HepG2 (cell line): ENCODE measurements at places on chromosomes 6 and 20. TPM values are rescaled to one million over a fixed set of nuclear protein-coding genes. Genes with fewer than 3 reads are reported as not detected.
A peak's percentile ranks its signal among the peaks of the same experiment; 100 is the strongest.

Gene TPBG
- 0.39 and 0.75 TPM in 2 replicates for total RNA-seq

GRCh38 chr20:48682529-48683363, 145.1 kb downstream of the PREX1 start:
- DNase-seq, result peak; percentile 60

- DNase-seq, result no peak
Measured at GRCh38 chr6:141451181-141451510, 681.6 kb upstream of the GJE1 start.

Gene TNXB
- total RNA-seq, result 0.74 and 1.6 TPM in 2 replicates

Gene MYCT1
- not detected in 2 replicates for total RNA-seq

GRCh38 chr6:125753218-125753936, 3.9 kb downstream of the HEY2 start:
- DNase-seq, result peak; percentile 33

GRCh38 chr6:151440930-151441329, 11.0 kb downstream of the RMND1 start:
- no peak for DNase-seq

Gene DEFB124
- total RNA-seq, result not detected in 2 replicates

- DNase-seq, result no peak
Measured at GRCh38 chr20:12090920-12091319, 173.2 kb downstream of the BTBD3 start.

GRCh38 chr20:41734506-41734945, 116.3 kb upstream of the CHD6 start:
- peak; percentile 75 for DNase-seq

Gene TRIM39
- 13.8 and 14.6 TPM in 2 replicates for total RNA-seq

- DNase-seq, result no peak
Measured at GRCh38 chr6:106187424-106187982, 101.4 kb downstream of the PRDM1 start.

- DNase-seq, result no peak
Measured at GRCh38 chr6:142685852-142686506, 259.0 kb downstream of the HIVEP2 start.

Gene VGLL2
- not detected in 2 replicates for total RNA-seq

GRCh38 chr20:62874964-62875344, 13.3 kb upstream of the TCFL5 start:
- no peak for DNase-seq

Gene C20orf141
- total RNA-seq, result not detected in 2 replicates

Gene LEMD2
- 17.9 and 45.2 TPM in 2 replicates for total RNA-seq

Gene MRPS18A
- total RNA-seq, result 89.1 and 100 TPM in 2 replicates

Gene TFAP2C
- total RNA-seq, result not detected in 2 replicates

DNA sequence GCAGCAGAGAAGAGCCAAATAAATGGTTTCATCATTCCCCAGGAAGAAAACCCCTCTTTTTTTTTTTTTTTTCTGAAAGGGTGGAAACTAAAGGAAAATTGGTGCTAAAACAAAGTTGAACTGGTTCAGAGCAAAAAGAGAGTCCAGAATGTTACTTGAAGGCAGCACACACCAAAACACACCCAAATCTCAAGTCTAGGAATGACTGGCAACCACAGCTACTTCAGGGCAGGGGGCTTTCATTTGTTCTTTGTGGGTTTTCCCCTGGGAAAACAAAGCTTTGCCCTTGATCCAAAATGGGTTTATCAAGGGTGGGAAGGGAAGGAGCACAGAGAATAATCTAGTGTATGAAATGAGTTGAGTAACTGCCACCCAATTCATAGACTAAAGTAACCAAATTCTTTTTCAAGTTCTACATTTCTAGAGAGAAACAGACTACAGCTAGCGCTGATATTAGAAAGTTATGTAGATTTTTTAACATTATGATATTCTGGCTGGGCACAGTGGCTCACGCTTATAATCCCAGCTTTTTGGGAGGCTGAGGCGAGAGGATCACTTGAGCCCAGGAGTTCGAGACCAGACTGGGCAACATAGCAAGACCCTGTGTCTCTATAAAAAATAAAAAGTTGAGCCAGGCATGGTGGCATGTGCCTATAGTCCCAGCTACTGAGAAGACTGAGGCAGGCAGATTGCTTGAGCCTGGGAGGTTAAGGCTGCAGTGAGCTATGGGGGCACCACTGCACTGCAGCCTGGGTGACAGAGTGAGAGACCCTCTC, 119.8 kb downstream of the NFATC2 start:
- DNase-seq, result no peak

GRCh38 chr6:105781248-105781647, 304.9 kb upstream of the PRDM1 start:
- no peak for DNase-seq

DNA sequence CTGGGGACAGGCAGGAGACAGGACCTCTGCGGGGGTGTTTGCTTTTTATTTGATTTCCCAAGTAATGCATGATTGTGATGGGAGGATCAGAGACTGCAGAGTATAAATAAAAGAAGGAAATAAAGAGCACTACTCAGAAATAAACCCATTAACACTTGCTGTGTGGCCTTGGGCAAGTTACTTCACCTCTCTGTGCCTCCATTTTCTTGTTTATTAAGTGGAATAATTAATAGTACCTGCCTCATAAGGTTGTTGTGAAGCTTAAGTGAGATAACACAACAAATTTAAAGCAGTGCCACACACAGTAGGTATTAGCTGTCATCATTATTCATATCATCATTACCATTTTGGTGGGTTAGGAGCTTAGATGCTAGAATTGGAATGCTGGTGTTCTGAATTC, 8.1 kb downstream of the CEBPB start:
- DNase-seq, result no peak

Gene HLA-DMA
- 0.71 and 1.3 TPM in 2 replicates for total RNA-seq

DNA sequence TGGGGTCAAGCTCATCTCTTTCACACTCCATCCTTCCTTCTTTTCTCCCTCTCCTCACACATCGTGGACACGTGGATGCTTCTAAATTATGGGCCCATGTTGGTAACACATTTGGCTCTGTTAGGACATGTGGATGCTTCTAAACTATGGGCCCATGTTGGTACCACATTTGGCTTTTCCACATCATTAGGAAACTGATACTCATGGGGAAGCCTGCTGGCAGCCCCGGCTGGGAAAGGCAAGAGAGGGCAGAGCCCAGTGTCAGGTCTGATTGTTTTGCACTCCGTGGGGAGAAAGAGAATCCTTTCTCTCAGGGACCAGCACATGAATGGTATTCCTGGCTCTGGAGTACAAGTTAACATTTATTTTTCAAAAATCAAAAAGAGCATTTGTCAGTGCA, 4.0 kb upstream of the CST1 start:
- DNase-seq, result no peak

Gene FRK
- 2.9 and 4.5 TPM in 2 replicates for total RNA-seq

Gene GRIK2
- total RNA-seq, result not detected in 2 replicates

- DNase-seq, result no peak
Measured at GRCh38 chr6:135651964-135652755, 154.6 kb upstream of the AHI1 start.

Gene SIM1
- total RNA-seq, result not detected in 2 replicates

DNA sequence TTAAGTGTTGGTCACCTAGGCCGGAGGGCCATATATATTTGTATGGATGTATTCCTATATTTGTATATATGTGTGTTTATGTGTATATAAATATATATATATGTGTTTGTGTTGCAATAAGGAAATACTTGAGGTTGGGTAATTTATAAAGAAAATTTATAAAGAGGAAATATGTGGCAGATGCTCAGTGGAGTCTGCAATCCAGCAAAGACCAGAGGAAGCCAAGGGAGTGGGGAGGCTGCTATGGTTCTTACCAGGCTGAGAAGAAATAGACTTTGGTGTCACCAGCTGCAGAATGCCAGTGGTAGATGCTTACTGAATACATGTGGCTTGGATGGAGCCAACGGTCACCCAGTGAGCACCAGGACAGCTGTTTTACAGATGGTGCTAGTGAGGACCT, 97.4 kb upstream of the ELOVL5 start:
- DNase-seq, result no peak

Gene CRISP2
- not detected in 2 replicates for total RNA-seq

Gene OPRM1
- not detected in 2 replicates for total RNA-seq

Gene IER3
- 28.7 and 51.1 TPM in 2 replicates for total RNA-seq

GRCh38 chr6:30396833-30397479, 52.0 kb downstream of the RPP21 start:
- DNase-seq, result peak; percentile 58

Gene PXMP4
- total RNA-seq, result not detected in 2 replicates

DNA sequence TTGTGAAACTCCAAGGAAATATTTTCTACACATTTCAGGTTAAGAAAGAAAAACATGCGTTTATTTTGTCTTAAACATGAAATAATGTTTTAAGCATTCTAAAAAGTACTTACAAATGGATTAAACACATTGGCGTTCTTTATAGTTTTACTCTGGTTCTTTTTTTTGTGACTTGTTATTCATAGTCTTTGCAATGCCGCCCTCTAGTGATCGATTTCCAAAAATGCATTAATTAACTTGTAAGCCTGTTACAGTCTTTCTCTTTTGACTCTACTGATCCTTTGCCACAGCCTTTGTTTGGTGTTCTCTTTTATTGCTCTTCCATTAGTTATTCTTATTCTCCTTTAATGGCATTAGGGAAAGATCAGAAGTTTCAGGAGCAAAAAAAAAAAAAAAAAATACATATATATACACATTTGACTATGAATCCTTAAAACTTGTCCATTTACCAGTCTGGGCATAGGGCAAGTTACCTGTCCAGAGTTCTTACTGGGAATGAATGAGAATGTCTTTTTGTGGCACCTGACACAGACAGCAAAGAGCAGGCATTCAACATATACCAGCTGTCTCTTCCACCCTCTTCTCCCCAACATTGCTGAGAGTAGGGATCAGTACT, 59.9 kb downstream of the MACROD2 start:
- DNase-seq, result peak; percentile 77

Gene TSBP1
- not detected in 2 replicates for total RNA-seq

Gene LY6G5C
- 0.33 TPM in 1 of 2 replicates, not detected in the other for total RNA-seq

- no peak for DNase-seq
Measured at GRCh38 chr6:2818593-2818992, 23.1 kb downstream of the SERPINB1 start.

Gene E2F3
- 12.7 and 14.2 TPM in 2 replicates for total RNA-seq

DNA sequence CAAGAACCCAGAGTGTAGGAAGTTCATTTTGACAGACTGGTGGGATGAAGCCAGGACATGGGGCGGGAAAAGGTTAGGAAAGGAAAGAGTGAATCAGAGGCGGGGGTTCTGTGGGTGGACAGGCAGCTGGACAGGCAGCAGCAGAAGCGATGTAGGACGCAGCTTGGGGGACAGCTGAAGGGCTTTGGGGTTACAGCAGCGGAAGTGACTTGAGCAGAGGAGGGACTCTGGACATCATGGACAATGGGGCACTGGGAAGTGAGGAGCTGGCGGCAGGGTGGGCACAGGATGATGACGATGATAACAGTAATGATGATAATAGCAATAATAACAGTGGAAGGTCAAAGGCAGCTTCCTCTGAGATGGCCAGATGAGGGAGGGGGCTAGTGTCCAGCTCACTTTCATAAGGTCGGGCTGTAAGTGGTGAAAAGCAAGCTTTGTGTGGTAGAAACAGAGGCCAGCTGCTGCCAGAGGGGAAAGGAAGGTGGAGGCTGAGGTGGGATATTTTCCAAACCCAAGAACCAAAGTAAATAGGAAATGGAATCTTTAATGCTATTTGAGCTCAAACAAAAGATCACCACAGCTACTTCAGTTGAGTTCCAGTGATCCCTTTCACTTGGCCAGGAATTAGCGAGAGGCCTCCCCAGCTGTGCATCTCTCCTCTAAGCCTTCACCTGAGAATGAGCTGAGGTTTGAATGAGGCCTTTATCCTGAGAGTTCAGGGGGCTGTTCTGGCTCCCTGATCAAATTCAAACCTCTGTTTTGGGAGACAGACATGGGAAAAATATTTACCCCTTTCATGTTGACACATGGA, 433.5 kb downstream of the DHX35 start:
- no peak for DNase-seq

Gene SLC17A5
- 13.6 and 20.5 TPM in 2 replicates for total RNA-seq

GRCh38 chr6:45052325-45052724, 275.8 kb upstream of the RUNX2 start:
- DNase-seq, result no peak

Gene HLA-DOB
- total RNA-seq, result not detected in 2 replicates
